CD4-positive, alpha-beta memory T cell (primary cell): ENCODE measurements at places on chromosomes 3 and 15. TPM values are rescaled to one million over a fixed set of nuclear protein-coding genes. Genes with fewer than 3 reads are reported as not detected.
A peak's percentile ranks its signal among the peaks of the same experiment; 100 is the strongest.

GRCh38 chr15:98896002-98896721, 111.4 kb downstream of the PGPEP1L start:
- H3K27me3 ChIP-seq: no peaks in the 10 kb centered on the region
- no peak overlapping the region for H3K4me3 ChIP-seq

- no peak overlapping the region for H3K4me3 ChIP-seq
- DNase-seq: no peak
- no peaks in the 10 kb centered on the region for H3K27me3 ChIP-seq
- H3K4me1 ChIP-seq: peaks cover 9% of the 10 kb centered on the region
Measured at GRCh38 chr3:194100856-194101390, 35.0 kb upstream of the HES1 start.

DNA sequence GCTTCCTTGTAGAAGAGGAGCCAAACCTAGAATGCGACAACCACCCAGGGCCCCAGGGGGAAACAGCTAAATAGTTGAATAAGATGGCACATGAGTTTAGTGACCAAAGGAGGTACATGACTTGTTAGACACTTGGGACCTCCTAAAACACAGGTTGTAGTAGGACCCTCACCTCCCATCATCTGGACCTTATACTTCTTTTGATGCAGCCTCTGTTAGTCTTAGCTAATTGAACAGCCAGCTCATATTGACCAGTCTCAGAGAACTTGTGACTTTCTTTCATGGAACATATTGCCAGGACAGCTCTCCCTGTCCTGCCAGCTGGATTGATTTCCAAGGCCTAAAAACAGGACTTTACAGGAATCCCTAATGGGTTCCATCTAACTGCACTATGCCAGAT, 45.0 kb downstream of the SPSB4 start:
- no peak overlapping the region for H3K4me3 ChIP-seq
- no peaks in the 10 kb centered on the region for H3K36me3 ChIP-seq
- H3K4me1 ChIP-seq: no peaks in the 10 kb centered on the region
- H3K27me3 ChIP-seq: no peaks in the 10 kb centered on the region

DNA sequence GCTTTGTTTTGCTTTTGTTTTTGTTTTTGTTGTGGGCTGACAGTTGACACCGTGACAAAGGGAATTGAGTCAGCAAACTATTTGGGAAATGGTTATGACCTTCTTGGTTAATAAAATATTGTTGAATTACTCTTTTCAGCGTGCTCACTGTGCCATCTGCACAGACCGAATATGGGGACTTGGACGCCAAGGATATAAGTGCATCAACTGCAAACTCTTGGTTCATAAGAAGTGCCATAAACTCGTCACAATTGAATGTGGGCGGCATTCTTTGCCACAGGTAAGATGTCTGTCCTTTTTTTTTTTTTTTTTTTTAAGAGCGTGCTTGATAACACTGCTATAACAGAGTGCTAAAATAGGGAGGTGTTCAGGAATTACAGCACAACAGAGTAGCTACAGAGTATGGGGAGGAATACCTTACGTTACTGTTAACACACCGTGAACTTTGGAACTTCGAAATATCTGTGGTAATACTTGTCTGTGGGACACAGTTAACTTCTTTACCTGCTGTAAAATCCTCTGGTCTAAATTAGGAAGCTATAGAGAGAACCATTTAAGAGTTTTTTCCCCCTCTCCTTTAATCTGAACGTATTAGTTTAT, 48.2 kb downstream of the PRKCI start:
- H3K27me3 ChIP-seq: no peaks in the 10 kb centered on the region
- no peak overlapping the region for H3K4me3 ChIP-seq
- H3K27ac ChIP-seq: no peak overlapping the region

DNA sequence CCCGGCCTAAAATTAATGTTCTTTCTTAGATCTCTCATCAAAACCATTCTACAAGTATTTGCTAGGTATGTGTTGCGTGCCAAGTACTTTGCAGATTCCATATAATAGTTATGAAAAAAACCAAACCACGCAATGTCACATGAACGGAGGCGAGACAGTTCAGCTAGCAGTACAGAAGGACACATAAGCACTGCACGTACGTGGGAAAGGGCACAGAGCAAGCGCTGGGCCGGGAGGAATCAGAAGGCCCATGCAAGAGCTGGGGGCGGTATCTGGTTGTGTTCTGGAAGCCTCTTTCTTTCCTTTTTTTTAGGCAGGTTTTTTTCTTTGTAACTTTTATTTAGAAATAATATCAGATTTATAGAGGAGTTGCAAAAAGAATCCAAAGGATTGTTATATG, 11.3 kb downstream of the PDIA5 start:
- H3K27ac ChIP-seq: no peak overlapping the region
- no peak for DNase-seq

GRCh38 chr3:73614419-73614818, 10.3 kb downstream of the PDZRN3 start:
- H3K27me3 ChIP-seq: no peaks in the 10 kb centered on the region
- H3K4me3 ChIP-seq: no peak overlapping the region
- no peak overlapping the region for H3K27ac ChIP-seq
- DNase-seq: no peak
- no peaks in the 10 kb centered on the region for H3K4me1 ChIP-seq

DNA sequence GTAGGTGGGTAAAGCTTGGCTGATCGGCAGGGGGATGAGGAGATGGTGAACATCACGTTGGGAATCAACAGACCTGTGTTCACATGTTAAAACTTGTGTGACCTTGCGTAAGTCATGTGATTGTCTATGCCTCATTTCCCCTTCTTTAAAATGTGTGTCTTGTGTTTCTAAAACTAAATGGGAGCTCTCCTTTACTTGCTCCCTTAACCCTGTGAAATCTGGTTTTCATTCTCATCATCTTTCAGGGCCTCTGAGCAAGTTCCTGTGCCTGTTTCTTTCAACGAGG, 29.7 kb upstream of the IREB2 start:
- DNase-seq: no peak
- H3K4me3 ChIP-seq: no peak overlapping the region
- H3K36me3 ChIP-seq: no peaks in the 10 kb centered on the region
- H3K27me3 ChIP-seq: no peaks in the 10 kb centered on the region
- no peaks in the 10 kb centered on the region for H3K4me1 ChIP-seq

GRCh38 chr3:37221407-37221806, 47.0 kb upstream of the LRRFIP2 start:
- no peak overlapping the region for H3K4me3 ChIP-seq
- H3K27ac ChIP-seq: no peak overlapping the region
- H3K36me3 ChIP-seq: no peaks in the 10 kb centered on the region
- H3K4me1 ChIP-seq: peaks cover 60% of the 10 kb centered on the region
- H3K27me3 ChIP-seq: no peaks in the 10 kb centered on the region

DNA sequence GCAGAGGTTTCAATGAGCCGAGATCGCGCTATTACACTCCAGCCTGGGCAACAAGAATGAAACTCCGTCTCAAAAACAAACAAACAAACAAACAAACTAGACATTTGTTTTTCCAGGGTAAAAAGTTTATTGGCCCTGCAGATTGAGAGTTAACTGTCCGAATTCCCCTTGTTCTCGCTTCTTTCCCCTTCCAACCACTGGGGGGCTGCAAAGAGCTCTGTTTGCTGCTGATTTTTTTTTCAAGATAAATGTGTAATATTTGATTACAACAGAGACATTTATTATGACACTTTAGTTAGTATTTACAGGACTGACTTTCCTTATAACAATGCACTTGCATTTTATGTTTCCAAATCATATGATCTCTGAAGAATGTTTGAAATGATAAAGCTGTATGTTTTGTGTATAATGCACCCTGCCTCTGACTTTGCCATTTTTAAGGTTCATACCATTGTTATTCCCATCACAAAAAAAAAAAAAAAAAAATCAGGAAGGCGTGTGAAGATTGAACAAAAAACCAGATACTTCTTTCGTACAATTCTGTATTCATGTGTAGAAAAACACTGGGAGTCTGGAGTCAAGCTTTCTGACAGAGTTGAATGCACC, 2.8 kb downstream of the CLSTN2 start:
- no peaks in the 10 kb centered on the region for H3K4me1 ChIP-seq
- no peak overlapping the region for H3K4me3 ChIP-seq
- no peak for DNase-seq
- H3K36me3 ChIP-seq: no peaks in the 10 kb centered on the region
- H3K27ac ChIP-seq: no peak overlapping the region

DNA sequence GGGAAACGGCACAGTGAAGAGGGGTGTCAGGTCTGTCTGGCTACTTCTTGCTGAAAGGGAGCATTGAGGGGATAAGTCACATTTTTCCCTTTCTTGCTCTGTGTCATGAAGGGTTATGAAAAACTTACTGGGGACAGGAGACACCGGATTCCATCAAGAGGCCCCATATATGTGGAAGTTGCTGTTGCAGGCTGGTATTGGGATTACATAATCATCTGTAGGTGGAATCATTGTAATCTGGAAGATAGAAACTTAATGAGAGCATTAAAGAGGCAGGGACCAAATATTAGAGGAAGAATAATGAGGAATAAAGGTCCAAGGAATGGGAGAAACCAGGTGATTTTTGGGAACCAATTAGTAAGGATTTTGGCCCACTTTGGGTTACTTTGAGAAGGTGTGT, 4.2 kb upstream of the TCAIM start:
- H3K27ac ChIP-seq: no peak overlapping the region
- DNase-seq: no peak
- no peak overlapping the region for H3K4me3 ChIP-seq
- H3K36me3 ChIP-seq: no peaks in the 10 kb centered on the region

- H3K36me3 ChIP-seq: no peaks in the 10 kb centered on the region
- no peak for DNase-seq
- no peak overlapping the region for H3K27ac ChIP-seq
- H3K4me3 ChIP-seq: peak overlapping the region; percentile 24
- peaks cover 45% of the 10 kb centered on the region for H3K4me1 ChIP-seq
Measured at GRCh38 chr3:138938056-138938876, 8.7 kb downstream of the FOXL2 start.

- no peaks in the 10 kb centered on the region for H3K27me3 ChIP-seq
- H3K4me1 ChIP-seq: no peaks in the 10 kb centered on the region
- H3K36me3 ChIP-seq: no peaks in the 10 kb centered on the region
- H3K4me3 ChIP-seq: no peak within 1 kb of the TSS
Measured at GRCh38 chr3:138009476-138010272, at the start of gene CLDN18. TSS of gene CLDN18 (plus strand) at chr3:138010165. CDS start at chr3:138010226, 61 bp downstream.

Gene SYNM
- polyA plus RNA-seq: 0.09 TPM

Gene ZBTB20
- 21.9 TPM for polyA plus RNA-seq

Gene GOLGA6L7
- not detected for polyA plus RNA-seq

Gene ACKR2
- polyA plus RNA-seq: not detected
